Neural crest cell (in vitro differentiated cells): ENCODE measurements at places on chromosomes 3 and 15.

GRCh38 chr3:119236756-119237155, 3.9 kb downstream of the B4GALT4 start:
- no peak for DNase-seq

DNA sequence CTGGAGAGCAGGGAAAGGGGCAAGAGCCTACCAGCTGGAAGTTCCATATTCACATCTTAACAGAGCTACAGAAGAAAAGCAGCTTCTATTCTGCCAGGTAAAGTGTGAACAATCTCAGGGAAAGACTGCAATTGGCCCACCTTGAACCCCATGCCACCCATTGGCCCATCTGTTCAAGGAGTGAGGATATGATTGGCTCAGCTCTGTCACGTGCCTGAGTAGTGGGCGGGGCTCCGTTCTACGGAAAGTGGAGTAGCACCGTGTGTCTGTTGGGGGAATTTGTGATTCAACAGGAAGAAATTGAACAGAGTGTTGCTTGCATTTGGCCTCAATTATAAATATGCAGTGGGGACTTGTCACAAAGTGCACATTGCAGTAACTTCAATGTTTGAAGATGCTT, 81.8 kb downstream of the MINAR1 start:
- DNase-seq = no peak

DNA sequence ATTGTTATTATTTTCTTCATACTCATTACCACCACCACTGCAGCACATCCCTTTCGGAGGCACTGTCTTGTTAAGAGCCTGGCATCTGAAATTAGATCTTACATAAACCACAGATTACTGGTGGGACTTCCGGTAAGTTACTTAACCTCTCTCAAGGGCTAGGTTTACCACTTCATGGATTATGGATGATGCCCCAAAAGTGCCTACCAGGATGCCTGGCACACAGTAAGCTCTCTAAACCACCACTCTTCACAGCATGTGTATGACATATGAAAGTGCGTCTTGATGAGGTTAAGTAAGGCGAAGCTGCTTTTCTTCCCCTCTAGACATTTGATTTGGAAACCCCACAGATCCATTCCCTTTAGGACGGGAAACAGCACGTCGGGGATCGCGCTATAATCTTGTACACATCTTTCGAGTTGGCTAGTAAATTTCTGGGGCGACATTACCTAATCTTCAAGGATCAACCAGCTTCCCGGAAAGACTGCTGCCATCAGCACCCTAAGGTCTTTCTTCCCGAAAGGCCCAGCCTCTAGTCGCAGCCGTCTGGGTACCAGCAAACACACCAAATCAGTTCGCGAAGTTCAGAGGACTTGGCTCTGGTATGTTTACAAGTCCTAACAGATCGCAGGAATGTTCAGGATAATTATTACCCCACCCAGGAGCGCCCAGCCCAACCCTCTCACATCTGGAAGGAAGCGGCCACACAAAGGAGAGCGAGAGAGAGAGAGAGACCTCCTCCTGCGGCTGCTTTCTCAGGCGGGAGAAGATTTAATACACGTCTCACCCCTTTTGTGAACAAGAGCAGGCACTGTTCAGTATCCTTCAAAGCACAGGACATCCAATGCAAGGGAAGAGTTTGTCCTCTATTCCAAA, 155.1 kb upstream of the FRMD4B start:
- DNase-seq = peak; percentile 2

GRCh38 chr3:127711021-127711695, 38.4 kb downstream of the ABTB1 start:
- DNase-seq = no peak

DNA sequence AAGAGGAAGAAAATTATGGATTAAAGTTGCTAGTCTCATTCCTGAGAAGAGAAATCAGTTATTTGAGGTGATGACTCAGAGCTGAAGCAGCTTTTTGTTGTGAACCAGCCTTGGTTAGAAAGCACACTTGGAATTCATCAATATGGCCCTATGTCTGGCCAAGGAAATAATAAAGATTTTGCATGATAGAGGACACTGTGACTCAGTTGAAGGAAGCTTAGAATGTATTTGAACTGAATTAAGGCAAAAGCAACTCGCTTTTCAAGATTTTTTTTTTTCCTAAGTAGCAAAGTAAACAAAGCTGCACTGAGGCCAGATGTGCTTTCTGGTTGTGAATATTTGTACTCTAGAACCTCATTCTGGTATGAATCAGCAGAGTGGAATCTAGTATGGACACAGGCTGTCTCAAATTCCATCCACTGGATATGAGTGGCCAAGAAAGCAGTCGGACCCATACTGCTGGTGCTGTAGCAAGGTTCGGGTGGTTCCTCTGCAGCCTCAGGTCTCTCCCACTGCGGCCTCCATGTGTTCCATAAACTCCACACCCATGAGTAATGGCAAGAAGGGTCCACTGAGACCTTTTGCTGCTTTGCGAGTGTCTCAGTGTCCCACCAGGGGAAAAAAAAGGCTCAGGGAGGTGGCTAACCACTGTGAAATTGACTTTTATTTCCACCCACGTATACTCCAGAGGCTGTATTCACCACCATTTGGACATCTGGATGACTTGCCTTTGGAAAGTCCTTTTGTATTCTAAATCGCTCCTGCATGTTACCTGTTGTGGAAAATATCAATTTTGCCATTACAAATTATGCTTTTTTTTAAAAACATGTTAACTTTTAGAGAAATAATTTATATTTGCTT, 53.1 kb downstream of the TGFBR2 start:
- no peak for DNase-seq

- no peak for DNase-seq
Measured at GRCh38 chr3:17542591-17542990, 199.8 kb downstream of the TBC1D5 start.

- DNase-seq = no peak
Measured at GRCh38 chr15:69304182-69304545, 5.5 kb downstream of the PAQR5 start.

DNA sequence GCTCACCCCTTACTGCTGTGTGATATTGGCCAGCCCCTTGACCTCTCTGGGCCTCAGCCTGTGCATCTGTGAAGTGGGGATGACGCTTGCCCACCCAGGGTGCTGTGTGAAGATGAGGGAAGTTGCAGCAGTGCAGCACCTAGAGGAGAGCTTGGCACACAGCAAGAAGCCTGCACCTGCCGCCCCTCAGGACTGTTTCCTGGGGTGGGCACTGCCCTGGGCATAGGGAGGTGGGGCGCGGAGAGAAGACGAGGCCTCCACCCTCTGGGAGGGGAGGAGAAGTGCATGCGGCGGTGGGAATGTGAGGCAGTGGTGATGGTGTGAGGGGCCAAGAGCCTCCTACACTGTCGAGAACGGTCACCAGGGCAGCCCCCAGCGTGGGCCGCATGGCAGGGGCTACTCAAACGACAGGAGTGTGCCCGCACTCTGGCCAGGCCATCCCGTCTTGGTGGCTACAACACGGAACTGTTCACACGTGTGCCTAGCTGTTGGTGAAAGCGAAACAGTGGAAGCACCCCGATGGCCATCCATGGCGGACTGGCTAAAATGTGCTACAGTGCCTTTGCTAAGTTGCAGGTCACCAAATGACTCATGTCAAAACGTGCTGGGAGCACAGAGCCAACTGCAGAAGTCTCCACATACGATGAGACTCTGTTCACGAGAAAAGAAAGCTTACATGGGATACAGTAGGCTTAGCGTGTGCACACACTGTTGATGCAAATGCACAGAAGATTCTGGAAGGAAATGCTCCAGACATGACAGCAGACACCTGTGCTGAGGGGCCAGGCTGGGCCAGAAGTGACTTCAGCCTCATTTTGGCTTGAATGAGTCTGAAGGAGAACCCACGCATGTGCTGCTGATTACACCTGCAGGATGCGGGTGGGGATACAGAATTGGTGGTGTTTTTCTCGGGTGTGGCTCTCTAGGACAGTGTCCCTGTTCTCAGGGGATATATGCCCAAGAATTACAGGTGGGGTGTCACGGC, 40.4 kb upstream of the IQSEC1 start:
- DNase-seq = no peak

GRCh38 chr15:39833515-39833981, 50.9 kb upstream of the FSIP1 start:
- DNase-seq = no peak

GRCh38 chr15:38362355-38362754, 91.6 kb upstream of the FAM98B start:
- no peak for DNase-seq

GRCh38 chr15:82585072-82585471, 44.8 kb upstream of the RPS17 start:
- DNase-seq = no peak

DNA sequence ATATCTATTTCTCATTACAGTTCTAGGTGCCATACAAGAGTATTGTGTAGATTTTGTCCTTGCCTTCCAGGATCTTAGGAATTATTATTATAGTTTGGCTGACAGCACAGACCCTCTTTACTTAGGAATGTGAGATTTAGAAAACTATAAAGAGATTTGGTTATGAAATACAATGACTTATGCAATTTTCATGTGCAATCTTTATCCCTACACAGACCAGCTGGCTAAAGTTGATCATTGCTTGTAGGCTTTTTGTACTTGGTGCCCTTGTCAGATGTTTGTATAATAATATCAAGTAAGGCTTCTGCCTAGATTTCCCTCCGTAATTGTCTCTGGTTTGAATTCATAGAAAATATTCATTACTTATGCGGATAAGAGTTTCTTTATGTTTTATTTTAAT, 174.5 kb upstream of the GAP43 start:
- DNase-seq = no peak
